ENCODE measurements at places on chromosomes 2 and 18.
A peak's percentile ranks its signal among the peaks of the same experiment; 100 is the strongest.

DNA sequence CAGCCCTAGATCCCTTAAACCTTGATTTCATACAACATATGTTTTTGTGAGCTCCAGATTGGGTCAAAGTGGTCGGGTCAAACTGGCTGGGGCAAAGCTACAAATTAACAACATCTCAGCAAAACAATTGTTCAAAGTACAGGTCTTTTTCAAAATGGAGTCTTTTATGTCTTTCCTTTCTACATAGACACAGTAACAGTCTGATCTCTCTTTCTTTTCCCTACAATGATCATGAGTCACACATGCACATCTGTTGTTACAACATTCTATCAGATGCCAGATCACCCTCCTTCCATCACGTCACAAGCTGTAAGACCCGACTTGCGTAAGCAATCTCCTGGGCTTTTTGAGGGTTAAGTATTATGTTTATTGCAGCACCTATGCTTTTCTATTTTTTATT, 55.1 kb downstream of the RHOB start:
- peak; percentile 75 for DNase-seq

GRCh38 chr2:176699644-176700043, 430.4 kb downstream of the MTX2 start:
- DNase-seq = no peak

- DNase-seq = no peak
Measured at GRCh38 chr18:45415614-45416013, 199.7 kb upstream of the SLC14A2 start.

DNA sequence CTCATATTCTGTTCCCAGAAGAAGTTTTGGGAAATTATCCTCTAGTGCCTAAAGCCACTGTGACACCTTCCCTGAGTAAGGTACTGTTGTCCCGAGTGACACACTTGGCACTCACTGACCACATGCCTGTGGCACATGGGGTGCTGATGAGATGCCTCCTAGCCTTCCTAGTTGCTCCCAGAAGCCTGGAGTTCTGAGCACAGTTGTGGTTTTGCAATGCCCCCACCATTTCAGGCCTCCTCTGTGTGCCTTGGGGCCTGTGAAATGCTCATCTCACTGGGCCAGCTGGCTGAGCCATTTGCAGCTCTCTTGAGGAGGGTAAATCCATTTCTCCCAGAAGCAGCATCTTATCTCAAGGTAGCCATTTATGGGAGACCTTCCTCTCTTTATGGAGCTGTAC, 91.8 kb downstream of the DGKD start:
- DNase-seq = no peak

DNA sequence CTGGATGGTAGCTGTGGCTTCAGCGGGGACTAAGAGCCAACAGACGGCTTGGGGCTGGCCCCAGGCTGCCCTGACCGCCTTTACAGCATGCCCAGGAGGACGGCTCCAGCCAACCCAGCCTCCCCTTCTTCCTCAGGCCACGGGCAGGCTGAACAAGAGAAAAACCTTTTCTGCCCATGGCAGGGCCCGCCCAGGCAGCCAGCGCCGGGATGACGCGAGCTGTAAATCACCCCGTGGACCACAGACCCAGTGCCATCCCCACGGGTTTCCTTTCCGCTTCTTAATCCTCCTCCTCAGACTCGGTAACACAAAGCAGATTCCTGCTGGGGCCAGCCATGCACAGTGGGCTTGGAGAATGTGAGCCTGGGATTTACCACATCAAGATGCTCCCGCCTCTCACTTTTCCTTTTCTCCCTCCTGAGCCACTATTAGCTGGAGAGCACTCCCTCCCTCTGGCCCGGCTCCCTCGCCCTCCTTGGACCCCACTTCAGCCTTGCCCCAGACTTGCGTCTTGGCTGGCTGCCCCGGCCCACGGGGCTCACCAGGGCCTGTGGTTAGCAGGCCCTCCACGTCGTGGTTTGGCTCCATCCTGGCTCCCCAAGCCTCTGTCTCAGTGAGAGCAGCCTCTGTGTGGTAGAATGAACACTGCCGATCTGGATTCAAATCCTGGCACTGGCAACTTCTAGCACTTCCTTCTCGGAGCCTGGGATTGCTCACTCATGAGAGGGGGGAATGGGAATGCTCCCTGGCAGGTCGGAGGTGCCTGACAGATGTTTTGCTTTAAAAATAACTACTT, 31.4 kb downstream of the ATOH8 start:
- DNase-seq = peak; percentile 90

All from AG20443 (cell line).